ENCODE measurements at places on chromosomes 5 and 9. TPM values are rescaled to one million over a fixed set of nuclear protein-coding genes. Genes with fewer than 3 reads are reported as not detected.

The SPINK13 gene
- total RNA-seq, result not detected

The TRIP13 gene
- total RNA-seq, result 58.3 TPM

The PAX5 gene
- under 0.01 TPM for total RNA-seq

The ZNF169 gene
- 1.5 TPM for total RNA-seq

The NEUROG1 gene
- total RNA-seq, result not detected
